Stimulated activated CD8-positive, alpha-beta memory T cell treated with anti-CD3 and anti-CD28 coated beads, Interleukin-2, amount 100 ng/mL, for 48 hours (primary cell): ENCODE measurements at places on chromosomes 3 and 15.

- DNase-seq = no peak
Observed at GRCh38 chr3:8597219-8597853, 47.3 kb downstream of the SSUH2 start.

GRCh38 chr3:148255981-148256969 lies 441.4 kb upstream of the AGTR1 start:
- no peak for DNase-seq

DNA sequence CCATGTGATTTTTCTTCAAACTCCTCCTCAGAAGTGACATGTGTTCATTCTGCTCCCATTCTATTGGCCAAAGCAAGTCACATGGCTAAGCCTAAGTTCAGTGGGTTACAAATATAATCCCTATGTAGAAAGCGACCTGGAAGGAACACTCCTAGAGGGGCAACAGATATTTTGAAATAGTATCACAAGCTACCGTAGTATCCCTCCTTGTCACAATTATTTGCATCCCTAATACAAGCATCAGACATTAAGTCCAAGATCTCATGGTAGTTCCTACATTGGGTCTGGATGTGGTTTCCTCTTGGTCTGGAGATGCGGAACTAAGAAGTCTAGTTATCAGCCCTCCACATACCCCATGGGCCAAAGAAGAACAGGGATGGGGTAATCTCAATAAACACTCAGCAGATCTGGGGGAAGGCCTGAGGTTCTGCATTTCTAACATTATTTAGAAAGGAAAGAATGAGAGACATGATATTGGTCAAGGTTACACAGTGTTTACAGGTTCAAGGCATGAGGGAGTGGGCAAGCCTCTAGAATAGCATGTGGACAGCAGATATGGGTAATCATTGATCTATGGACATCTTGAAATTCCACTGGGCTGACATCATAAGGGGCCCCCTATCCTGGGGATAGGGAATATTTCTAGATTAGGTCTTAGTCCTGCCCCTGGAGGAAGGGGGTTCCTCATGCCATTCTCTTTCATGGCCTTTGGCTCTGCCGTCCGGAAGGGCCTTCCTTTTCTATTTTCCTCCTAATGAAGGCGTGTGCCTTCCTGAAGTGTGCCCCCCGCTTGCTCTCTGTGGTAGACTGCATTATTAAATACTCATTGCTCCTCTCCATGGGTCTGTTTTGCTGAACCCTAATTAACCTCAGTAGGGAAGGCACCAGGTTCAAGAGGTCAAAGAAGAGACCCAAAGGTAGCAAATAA lies 17.8 kb upstream of the ABHD2 start:
- no peak for DNase-seq

- no peak for DNase-seq
Observed at GRCh38 chr3:142040941-142041491, 108.3 kb downstream of the TFDP2 start.

GRCh38 chr15:95563634-95564033 lies 766.9 kb upstream of the NR2F2 start:
- no peak for DNase-seq

GRCh38 chr3:45092132-45093031 lies 53.8 kb downstream of the CDCP1 start:
- DNase-seq = no peak
